LHCN-M2 (cell line): ENCODE measurements at places on chromosomes 5 and 9.

DNA sequence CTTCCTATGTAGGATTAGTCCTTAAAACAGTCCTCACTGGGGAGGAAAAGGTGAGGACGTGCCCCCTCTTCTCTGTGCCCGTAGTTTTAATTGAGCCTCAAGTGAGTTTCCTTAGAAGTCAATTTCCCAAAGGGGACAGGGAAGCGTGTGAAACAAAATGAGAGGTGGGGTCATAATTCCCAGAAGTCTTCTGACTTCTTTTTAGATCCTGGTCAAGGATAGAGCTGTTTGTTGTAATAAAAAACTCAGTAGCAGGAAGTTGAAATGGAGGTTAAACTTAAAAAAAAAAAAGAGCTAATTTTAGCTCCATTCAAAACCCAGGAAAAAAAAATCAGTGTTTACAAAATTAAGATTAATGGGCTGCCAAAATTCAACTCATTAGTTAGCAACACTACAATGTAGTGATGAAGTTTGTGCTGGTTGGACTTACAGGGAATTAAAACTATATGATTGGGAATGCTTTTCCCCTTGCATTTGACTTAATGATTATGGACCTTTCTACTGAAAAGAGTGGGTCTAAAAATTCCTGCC is 158.3 kb upstream of the MEF2C start:
- DNase-seq, result no peak

DNA sequence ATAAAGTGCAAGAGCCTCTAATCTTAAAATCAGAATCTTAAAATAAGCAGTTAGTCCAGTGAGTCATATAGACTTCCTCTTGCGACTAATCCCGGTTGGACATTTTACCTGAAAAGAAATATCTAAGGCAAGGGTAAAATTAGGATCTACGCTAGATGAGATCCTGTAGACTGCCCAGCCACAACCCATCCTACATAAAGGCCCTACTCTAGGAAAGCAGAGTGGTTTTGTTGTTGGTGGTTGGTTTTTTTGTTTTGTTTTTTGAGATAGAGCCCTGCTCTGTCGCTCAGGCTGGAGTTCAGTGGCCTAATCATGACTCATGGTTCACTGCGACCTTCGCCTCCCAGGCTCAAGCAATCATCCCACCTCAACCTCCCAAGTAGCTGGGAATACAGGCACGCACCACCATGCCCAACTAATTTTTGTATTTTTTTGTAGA is 6.9 kb downstream of the TSC1 start:
- DNase-seq, result no peak

GRCh38 chr5:17004441-17005106 is 68.5 kb upstream of the MYO10 start:
- DNase-seq, result peak; percentile 45

- no peak for DNase-seq
These were observed 553.8 kb downstream of the PTPRD start for GRCh38 chr9:10059044-10059443.

DNA sequence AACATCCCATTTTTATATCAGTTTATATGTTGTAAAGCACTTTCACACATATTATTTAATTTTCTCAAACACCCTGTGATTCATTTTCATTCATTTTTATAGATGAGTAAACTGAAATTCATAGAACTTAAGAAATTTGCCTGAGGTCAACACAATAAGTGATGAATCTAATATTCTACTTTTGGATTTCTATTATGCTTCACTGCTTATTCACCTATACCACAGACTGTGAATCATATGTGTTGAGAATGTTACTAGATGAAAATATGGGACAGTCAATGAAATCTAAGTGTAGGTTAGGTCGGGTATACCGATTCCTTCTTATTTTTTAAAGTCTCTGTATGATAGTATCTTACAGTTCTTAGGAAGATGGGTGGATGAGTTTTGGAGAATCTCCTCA is 24.8 kb downstream of the CDC37L1 start:
- peak; percentile 7 for DNase-seq

- peak; percentile 29 for DNase-seq
These were observed 142.0 kb downstream of the ZCCHC7 start for GRCh38 chr9:37262410-37262809.

- no peak for DNase-seq
These were observed 1.5 kb downstream of the FAM170A start for GRCh38 chr5:119630752-119631440.

- DNase-seq, result no peak
These were observed 80.7 kb downstream of the GLDC start for GRCh38 chr9:6564868-6565267.

GRCh38 chr5:173197375-173197891 is 37.6 kb downstream of the NKX2-5 start:
- DNase-seq, result no peak

DNA sequence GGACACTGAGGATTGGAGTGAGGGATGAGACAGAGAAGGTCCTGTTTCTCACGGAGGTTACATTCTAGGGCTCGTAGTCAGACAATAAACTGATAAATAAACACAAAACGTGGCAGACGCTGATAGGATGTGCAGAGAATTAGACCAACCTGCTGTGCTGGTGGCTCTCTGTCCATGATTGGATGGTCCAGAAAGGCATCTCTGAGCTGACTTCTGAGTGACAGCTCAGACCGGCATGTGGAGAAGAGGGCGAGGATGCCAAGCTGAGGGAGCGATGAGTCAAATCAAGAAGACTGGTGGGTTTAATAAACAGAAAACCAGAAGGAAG is 132.3 kb upstream of the TAF11L2 start:
- no peak for DNase-seq

DNA sequence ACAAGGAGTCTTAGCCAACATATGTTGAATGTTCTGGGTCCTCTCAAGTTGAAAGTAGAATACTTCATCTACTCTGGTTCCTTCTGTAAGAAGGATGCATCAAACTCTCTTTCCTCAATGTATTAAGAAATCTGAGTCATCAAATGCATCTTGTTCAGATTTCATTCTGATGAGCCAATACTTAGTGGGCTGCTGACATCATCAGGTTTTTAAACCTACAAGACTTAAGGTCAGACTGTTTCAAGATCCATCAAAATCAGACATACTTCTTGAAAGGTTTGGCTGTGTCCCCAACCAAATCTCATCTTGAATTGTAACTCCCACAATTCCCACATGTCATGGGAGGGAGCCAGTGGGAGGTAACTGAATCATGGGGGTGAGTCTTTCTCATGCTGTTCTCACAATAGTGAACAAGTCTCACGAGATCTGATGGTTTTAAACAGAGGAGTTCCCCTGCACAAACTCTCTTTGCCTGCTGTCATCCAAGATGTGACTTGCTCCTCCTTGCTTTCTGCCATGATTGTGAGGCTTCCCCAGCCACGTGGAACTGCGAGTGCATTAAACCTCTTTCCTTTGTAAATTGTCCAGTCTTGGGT is 168.8 kb downstream of the RAPGEF6 start:
- DNase-seq, result peak; percentile 77

- DNase-seq, result no peak
These were observed 142.5 kb upstream of the MSX2 start for GRCh38 chr5:174581894-174582293.

DNA sequence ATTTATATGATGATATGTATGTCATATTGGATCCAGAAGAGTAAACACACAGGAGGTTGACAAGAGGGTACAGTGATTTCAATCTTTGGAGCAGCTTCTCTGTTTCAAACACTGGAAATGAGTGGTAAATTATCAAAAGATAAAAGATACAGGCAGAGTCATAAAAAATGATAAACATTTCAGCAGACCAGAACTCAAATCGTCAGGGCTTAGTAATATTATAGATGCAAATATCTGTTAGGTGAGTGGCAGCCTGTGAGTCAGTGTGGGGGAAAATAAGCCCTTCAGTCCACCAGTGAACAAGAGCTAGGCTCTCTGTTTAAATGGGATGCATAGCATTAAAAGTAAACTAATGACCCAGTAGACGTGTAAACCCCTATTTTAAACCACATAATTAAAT is 1378.1 kb downstream of the EFNA5 start:
- DNase-seq, result peak; percentile 66

DNA sequence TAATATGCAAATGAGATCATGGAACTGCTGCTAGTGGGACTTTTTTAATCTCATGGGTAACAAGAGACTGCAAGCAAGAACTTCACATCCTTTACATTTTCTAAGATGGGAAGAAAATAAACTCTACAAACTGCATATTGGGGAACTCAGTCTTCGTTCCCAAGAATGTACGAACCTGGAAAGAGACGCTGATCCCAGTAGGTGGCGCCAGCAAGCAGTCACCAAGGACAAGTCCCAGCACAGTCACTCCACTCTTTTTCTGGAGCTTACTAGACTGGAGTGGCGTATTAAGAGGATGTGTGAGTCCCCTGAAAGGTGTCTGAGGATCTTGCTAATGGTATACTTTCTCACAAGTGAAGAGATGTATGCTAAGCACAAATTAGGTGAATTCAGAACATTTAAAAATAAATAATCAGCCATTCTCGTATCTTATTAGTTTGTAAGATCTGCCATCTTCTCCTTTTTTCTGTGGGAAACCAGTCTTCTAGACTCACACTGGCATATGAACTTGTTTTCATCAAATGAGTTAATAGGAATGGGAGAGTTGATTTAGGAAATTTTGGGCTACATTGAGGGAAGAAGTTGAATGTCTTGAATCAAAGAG is 16.0 kb upstream of the PUM3 start:
- DNase-seq, result peak; percentile 53

- no peak for DNase-seq
These were observed 256.3 kb downstream of the ADAMTSL1 start for GRCh38 chr9:18730241-18730640.
